ENCODE measurements at places on chromosomes 7 and 10.

DNA sequence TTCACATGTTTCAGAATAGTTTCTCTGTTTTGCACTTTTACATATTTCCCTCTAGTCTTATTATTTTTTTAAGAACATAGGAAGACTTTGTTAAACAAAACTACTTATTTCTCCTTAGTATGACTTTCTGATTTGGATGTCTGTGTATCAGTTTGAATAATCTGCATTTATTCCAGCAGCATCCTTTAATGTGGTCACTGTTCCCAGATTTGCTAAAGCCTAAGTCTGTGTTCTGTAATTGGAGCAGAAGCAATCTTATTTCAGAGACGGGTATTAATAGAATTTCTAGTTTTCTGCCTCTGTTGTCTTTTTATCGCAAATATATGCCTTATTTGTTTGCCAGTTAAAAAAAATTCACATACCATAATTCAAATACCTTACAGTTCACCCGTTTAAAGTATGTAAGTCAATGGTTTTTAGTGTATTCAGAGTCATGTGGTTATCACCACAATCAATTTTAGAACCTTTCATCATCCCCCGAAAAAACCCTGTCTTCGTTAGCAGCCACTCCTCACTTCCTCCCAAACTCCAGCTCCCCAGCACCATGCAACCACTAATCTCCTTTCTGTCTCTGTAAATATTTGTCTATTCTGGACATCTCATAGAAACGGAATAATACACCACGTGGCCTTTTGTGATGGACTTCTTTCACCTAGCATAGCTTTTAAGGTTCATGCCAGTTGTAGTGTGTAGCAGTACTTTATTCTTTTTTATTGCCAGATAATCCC lies 58.7 kb downstream of the INPP5F start:
- DNase-seq, result no peak

DNA sequence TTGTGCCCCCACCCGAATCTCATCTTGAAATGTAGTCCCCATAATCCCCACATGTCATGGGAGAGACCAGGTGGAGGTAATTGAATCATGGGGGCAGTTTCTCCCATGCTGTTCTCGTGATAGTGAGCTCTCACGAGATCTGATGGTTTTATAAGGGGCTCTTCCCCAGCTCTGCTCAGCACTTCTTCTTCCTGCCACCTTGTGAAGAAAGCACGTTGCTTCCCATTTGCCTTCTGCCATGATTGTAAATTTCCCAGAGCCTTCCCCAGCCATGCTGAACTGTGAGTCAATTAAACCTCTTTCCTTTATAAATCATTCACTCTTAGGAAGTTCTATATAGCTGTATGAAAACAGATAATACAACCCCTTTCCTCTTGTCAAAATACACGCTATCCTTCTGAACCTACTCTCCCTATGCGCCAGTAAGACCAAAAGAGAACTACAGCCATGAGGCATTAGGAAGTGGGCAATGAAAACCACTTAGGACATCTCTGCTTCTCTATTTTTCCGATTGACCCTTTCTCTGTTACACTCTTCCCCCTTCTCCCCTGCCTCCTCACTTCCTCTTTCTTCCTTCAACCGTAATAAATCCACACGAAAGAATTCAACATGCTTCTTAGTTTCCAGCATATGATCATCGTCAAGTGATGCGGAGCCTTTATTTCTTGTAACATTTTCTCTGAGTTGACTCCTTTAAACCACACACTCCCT lies 101.2 kb upstream of the WDR11 start:
- no peak for DNase-seq

- no peak for DNase-seq
Observed at GRCh38 chr7:141866974-141867373, 25.7 kb upstream of the PRSS37 start.

DNA sequence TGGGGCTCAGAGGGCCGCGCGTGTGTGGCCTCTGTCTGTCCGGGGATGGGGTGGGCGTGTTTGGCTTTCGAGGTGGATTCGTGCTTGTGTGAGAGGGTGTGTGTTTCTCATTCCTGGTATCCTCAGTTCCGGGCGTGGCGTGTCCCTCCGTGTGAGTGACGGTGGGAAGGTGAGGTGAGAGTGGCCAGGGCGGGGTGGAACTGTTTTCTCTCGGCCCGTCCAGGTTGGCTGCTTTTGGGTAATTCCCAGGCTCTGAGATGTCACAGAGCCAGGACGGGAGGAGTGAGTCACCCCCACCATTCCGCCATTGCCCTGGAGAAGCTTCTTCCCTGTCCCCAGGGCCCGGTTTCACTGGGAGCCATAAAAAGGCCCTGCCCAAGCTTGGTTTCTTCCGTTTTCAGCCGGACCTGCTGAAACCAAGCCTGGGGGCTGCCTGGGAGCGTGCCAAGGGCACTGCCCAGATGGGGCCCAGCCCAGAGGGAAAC lies 21.3 kb upstream of the CLDN4 start:
- DNase-seq, result peak; percentile 47

DNA sequence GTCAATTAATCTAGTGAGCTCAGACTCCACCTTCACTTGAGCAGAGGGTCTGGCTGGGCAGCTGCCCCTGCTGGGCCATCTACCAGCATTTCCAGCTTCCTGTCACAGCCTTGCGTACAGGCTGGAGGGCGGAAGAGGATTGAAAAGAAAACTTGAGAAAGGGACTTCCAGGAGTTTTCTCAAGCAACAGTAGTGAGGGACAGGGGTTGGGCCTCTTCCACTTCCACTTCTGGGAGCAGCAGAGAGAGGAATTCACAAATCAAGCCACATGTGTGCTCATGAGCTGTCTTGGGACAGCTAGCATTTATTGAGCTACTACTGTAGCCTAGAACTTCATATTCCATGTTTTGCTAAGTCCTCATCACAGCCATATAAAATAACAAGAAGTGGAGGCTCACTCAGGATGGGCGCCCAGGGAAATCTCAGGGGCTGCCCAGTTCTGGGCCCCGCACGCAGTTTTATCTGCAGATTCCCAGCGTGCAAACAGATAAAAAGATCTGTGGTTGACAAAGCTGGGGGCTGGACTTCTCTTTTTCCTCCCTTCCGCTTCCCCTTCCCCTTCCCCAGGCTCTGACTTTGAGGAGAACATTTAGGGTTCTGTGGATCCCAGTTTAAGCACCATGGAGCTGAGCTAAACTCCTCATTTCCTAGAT lies 135.8 kb downstream of the RGS10 start:
- DNase-seq, result no peak

DNA sequence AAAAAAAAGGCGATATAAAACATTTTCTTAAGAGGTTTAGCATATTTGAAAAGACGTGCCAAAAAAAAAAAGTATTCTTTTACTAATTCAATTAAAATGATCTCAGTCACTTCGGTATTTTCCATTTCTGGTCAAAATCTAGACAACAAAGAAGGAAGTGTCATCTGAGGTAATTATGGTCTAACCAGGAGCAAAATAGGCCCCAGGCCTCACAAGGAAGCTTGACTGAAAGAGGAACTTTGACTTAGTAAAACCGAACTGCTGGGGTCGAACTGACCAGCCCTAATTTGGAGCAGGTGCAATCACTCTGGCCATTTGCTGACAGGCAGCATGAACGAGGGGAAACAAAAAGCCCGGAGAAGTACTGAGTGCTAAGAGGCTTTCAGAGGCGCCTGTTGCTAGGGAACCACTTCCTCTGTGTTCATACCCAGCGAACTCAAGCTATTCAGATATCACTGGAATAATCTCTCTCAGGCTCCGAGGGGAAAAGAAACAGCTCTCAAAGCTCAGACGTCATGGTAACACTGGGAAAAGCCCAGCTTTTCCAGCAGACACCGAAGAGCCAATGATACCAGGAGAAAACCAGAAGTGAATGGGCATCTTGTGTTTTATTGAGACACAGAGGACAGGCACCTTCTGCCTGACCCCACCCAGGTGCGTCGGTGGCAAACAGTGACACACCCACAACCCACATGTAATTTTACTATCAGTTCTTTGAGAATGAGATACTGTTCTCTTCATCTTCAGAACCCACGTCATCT lies 126.5 kb downstream of the FAM107B start:
- no peak for DNase-seq

All from RWPE2 (cell line).